ENCODE measurements at places on chromosomes 3 and 15.

GRCh38 chr3:189502256-189502655, 128.9 kb upstream of the TP63 start:
- no peak for DNase-seq

DNA sequence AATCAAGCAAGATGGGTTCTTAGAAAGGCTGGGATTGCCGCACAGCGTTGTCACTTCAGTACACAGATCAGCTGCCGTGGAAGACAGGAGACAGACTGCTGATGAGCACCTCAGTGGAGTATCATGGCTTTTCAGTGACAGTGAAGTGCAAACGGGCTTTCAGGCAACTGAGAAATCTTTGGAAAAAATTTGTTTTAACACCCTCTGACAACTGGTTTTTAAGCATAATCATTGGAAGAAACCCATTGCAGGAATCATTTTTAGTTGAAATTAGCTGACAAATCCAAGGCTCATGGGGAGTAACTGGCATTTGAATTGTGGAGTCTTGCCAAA, 418.8 kb downstream of the OTOL1 start:
- no peak for DNase-seq

- DNase-seq: peak; percentile 21
Measured at GRCh38 chr3:38960953-38961622, 90.7 kb downstream of the SCN11A start.

DNA sequence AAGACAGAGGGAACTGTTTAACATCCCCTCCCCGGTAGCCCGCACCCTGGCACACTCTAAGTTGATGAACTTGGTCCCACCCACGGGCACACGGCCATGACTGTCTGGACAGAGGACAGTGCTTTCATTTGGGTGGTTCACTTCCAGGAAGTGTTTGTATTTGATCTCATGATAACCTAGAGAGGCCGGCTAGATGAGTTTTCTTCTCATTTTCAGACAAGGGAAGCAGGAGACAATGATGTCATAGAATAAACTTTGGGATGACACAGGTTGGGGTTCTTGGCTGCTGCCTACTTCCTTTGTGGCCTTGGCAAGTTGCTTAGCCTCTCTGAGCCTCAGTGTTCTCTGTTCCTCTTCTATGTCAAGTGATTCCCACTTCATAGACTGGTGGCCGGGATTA, 16.1 kb upstream of the LYSMD4 start:
- DNase-seq: no peak

DNA sequence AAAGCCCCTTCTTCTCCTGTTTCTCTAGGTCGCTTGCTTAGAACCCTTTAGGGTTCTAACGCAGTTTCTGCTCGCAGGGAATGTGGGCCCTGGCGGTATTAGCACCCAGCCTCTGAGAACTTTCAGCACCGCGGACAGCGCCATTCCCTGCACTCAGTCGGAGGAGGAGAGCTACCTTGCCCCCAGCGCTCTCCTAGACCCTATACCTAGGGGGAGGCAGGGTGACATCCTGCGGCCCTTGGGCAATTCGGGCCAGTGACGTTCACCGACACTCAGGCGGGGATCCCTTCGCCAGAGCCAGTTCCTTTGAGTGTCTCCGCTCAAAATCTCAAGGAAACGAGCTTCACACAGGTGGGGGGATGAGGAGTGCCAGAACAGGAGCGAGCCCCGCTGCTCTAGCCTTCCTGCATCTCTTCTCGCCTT, 1.3 kb downstream of the SLC7A14 start:
- peak; percentile 56 for DNase-seq

GRCh38 chr3:17580901-17581300, 161.5 kb downstream of the TBC1D5 start:
- no peak for DNase-seq

- DNase-seq: no peak
Measured at GRCh38 chr3:73470860-73471259, 153.9 kb downstream of the PDZRN3 start.

DNA sequence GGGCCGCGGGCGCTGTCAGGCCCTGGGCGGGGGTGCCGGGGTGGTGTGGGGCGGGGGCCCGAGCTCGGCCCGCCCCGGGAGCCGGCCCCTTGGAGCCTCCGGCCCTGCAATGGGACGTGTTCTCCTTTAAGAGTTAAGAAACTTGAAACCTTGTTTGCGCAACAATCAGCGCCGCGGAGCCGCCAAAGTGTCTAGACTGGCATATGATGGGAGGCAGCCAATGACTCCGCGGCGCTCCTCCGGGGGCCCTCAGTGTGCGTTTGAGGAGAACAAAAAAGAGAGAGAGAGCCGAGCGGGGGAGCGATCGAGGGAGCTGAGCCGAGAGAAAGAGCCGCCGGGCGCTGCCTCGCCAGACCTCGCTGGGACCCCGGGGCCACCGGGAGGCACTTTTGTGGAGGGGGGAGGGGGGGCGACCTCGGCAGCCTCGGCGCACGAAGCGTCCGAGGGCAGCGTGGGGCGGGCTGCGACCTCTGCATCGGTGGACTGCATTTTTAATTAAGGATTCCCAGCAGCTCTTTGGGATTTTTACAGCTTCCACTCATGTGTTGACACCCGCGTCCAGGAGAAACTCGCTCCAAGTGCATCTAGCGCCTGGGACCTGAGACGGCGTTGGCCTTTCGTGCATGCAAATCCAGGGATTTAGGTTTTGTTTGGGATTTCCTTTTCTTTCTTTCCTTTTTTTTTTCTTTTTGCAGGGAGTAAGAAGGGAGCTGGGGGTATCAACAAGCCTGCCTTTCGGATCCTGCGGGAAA, at the start of gene SMAD6:
TSS of gene SMAD6 (plus strand) at position 202 of the 752 bp plus-strand sequence. CDS start 1,023 bp downstream, outside the sequence.
- peak; percentile 53 for DNase-seq

GRCh38 chr15:80523746-80524145, 119.6 kb downstream of the ARNT2 start:
- DNase-seq: no peak

DNA sequence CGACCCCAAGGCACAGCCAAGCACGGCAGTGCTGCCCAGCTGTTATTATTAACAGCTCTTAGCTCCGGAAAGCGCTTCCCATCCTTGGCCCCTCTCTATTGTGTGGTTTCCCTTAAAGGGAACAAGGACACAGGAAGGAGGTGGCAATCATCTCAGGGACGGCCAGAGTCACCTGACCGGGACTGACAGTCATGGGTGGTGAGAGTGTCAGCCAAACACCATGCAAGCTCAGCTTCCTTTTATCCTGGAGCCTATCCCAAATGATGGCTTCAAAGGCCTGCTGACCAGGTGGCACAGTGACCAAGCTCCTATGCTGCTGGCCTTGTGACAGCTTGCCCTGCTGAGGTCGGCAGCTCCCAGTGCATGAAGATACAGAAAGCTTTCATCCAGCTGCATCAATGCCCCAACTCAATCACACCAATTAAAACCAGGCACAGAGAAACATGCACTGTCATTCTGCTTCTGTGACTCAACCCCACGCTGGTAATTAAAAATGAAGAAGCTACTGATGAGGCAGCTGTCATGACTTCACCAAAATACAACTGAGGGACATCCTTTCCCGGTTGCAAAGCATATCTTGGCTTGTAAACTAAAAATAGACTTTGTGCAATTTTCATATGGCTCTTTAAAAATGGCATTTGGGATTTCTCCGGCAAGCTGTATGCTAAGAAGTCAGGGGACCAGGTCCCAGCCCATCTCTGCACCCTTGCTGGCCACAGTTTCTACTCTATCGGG, 34.0 kb downstream of the PCSK6 start:
- DNase-seq: no peak

DNA sequence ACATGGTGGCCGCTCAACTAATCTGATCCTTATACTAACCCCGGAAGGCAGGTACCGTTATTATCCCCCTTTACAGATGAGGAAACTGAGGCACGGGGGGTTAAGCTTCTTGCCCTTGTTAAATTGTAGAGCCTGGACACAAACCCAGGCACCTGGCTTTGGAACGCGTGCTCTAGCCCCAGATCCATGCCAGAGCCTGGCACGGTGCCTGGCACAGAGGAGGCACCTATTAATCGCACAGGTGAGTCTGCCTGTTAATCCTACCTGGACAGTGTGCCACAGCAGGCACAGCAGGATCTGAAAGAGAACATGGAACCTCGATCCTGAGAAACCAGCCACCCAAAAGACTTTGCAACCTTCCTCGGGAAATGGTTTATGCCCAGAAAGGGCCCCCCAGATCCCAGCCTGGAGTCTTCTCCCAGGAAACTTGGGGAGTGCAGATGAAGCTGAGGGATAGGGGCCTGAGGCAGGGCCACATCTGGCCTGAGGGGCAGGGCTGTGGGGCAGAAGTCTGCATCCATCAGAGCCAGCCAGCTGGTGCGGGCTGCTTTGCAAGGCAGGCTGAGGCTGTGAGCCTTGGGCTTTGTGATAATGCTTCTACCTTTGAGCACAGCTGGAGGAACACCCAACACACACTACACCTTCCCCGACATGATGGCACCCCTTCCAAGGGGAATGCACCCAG, 55.3 kb upstream of the SLC6A1 start:
- DNase-seq: no peak

GRCh38 chr3:129421988-129422745, 6.3 kb downstream of the EFCAB12 start:
- no peak for DNase-seq

DNA sequence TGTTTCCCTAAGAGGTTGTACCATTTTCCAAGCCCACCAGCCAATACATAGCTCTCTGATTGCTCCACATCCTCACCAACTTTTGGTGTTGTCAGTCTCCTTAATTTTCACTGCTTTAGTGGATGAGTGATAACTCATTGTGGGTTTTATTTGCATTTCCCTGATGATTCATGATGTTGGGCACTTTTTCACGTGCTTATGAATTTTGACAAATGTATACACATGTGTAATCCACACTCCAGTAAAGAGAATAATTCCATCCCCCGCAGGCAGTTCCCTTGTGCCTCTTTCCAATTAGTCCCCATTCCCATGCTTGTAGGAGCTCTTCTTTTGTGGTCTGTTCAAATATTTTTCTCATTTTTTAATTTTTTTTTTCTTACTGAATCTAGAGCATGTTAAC, 52.4 kb downstream of the ANP32A start:
- DNase-seq: no peak

- DNase-seq: no peak
Measured at GRCh38 chr3:128706086-128706615, 19.8 kb upstream of the RAB7A start.

DNA sequence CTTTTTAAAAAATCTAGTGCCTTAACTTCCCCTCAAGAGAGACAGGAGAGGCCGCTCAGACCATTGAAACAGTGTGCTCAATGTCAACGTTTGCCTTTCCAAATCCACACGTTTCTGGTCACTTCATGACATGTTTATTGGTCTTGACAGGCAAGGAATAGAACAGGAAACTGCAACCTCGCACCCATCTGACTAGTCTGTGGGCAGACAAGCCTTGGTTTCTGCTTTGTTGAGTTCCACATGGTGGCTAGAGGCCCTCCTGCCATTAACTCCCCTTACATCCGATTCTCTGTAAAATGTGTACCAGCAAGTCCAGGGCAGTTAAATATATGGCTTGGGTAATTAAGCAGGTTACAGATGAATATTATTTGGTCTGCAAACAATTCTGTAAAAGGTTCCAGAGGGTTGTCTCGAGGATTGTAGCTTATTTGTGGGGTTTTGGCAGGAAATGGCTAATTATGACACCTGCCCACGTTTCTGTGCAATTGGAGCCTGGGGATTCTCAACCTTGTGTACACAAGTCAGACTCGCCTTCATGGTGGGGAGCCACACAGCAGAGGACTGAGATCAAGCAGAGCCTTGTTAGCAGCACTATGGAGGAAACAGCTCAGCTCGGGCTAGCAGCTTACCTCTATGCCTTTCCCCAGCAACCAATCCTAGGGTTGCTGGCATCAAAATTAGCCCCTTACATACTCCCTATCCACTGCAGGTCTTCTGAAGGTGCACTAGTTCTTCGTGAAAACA, 317.5 kb upstream of the IGF1R start:
- no peak for DNase-seq

- no peak for DNase-seq
Measured at GRCh38 chr15:86555939-86556338, 476.3 kb downstream of the AGBL1 start.

DNA sequence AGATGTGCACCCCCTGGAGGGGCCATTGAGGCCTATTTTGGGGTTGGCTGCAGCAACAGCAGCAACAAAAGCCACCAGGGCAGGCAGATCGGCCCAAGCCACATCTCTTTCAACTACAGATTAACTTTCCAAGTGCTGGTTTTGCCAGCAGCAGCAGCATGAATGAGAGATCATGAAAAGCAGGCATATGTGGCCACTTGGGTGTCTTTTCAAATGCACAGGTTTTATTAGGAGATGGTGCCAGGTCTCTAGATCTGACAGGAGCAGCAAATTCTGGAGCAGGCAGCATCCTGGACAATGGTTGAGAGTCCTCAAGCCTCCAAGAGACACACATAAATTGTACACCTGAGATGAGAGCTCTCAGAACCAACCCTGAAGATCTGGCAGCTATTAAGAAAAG, 31.7 kb upstream of the CCDC66 start:
- DNase-seq: no peak

- DNase-seq: no peak
Measured at GRCh38 chr15:52039925-52040781, 21.1 kb downstream of the MAPK6 start.

DNA sequence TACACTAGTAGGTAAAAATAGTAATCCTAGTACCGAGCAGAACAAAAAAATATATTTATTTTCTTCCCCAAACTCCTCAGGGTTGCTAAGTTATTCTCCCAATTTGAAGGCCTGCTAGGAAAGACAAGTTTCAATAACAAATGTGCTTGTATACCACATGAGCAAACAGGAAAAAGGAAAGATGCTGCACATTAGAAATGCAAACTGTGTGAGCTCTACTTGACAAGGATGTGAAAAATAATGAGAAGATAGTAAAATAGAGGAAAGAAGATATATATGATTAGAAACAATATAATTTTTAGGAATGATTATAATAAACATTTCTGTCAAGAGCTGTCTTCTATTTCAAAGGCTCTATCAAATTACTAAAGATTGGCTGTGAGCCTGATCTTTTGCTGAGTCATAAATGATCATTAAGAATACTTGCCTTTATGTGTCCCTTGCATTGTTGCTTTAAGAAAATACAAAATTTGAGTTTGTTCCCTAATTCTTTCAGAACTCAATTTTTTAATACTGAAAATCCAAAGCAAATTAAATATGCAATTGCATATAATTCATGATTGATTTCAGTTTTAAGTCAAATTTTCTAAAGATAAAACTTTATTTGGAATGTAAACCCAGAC, 174.2 kb downstream of the NEK10 start:
- no peak for DNase-seq

DNA sequence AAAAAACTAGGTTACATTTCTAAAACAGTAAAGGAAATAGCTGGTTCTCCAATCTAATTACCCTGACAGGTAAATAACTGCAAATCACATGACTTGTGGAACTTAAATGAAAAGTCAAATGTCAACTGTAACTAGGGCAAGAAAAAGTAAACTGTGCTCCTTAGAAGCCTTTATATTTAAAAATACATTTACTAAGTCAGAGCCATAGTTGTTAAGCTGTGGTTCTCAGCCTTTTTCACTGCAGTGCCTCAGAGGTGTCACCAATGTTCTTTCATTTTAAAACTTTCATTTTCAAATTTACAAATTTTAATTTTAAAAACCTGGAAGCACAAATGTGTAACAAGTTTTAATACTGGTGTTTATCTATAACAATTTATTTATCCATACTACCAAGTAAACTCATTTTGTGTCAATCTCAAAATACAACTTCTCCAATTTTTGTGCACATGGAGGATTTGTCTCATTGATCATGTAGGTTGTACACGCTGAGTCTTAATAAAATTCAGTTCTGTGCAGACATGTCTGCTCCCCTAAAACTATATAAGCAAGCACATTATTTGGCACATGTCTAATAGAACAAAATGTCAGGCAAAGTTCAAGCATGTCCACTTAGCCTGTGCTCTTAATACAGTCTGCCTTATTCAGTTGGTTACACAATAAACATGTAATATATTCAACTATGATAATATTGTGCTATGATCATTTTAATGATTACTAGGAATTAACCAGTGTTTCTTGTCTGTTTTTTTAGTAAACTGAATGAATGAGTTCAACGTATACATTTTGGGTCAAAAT, 70.4 kb downstream of the DLG1 start:
- DNase-seq: no peak

GRCh38 chr15:44250566-44251205, 37.8 kb upstream of the GOLM2 start:
- no peak for DNase-seq
